Activated T-helper 1 cell treated with anti-CD3 and anti-CD28 coated beads, Interleukin-12 subunit alpha, Interleukin-12 subunit beta, Interleukin-2, Interleukin-4 antibody, amounts not matched to agents 30 ng/mL and 10 ng/mL and 1 ng/mL, durations not matched to agents 14 hours and 24 hours and 36 hours (primary cell): ENCODE measurements at places on chromosomes 2 and 18. TPM values are rescaled to one million over a fixed set of nuclear protein-coding genes. Genes with fewer than 3 reads are reported as not detected.
A peak's percentile ranks its signal among the peaks of the same experiment; 100 is the strongest.

DNA sequence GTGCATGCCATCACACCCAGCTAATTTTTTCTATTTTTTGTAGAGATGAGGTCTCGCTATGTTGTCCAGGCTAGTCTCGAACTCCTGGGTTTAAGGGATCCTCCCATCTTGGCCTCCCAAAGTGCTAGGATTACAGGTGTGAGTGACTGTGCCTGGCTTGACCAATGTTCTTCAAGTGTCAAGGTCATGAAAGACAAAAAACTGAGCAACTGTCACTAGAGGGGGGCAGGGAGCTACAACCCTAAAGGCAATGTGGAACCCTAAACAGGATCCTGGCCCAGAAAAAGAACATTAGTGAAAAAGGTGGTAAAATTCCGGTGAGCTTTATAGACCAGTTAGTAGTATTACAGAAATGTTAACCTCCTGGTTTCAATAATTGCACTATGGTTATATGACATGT lies 7.3 kb downstream of the MYO5B start:
- H3K27ac ChIP-seq = no peak overlapping the region
- peaks cover 37% of the 10 kb centered on the region for H3K27me3 ChIP-seq
- peaks cover 12% of the 10 kb centered on the region for H3K4me1 ChIP-seq
- H3K4me3 ChIP-seq = no peak overlapping the region
- H3K36me3 ChIP-seq = no peaks in the 10 kb centered on the region

- H3K36me3 ChIP-seq = no peaks in the 10 kb centered on the region
- H3K4me1 ChIP-seq = no peaks in the 10 kb centered on the region
- no peak overlapping the region for H3K4me3 ChIP-seq
- DNase-seq = no peak
- H3K27ac ChIP-seq = no peak overlapping the region
Observed at GRCh38 chr2:80312282-80312839, 7.8 kb upstream of the LRRTM1 start.

DNA sequence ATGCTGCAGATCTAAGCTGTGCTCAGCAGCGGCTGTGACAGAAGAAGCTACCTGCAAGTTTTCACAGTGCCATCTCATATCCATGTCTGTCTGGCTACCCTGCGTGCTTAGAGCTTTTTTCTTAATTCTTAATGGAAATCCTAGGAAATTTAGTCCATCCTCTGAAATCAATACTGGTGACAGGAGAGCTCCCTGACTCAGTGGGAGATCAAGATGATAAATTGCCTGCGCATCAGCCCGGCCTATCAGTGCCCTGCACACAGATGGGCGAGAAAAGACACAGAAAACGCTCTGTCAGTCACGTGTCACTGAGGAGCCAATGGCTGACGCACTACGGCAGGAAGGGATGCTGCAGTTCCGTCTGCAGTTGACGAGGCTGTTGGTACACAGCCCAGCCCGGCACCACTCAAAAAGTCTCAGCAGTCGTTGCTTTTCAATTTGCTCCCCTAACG lies 819.6 kb upstream of the FSHR start:
- H3K4me3 ChIP-seq = peak overlapping the region; percentile 73
- DNase-seq = peak; percentile 43
- H3K4me1 ChIP-seq = no peaks in the 10 kb centered on the region
- H3K27ac ChIP-seq = no peak overlapping the region
- H3K36me3 ChIP-seq = no peaks in the 10 kb centered on the region
- no peaks in the 10 kb centered on the region for H3K27me3 ChIP-seq

- peaks cover 2% of the 10 kb centered on the region for H3K36me3 ChIP-seq
- no peak overlapping the region for H3K27ac ChIP-seq
- no peaks in the 10 kb centered on the region for H3K27me3 ChIP-seq
- DNase-seq = no peak
Observed at GRCh38 chr2:178870703-178871102, 63.5 kb upstream of the TTN start.

DNA sequence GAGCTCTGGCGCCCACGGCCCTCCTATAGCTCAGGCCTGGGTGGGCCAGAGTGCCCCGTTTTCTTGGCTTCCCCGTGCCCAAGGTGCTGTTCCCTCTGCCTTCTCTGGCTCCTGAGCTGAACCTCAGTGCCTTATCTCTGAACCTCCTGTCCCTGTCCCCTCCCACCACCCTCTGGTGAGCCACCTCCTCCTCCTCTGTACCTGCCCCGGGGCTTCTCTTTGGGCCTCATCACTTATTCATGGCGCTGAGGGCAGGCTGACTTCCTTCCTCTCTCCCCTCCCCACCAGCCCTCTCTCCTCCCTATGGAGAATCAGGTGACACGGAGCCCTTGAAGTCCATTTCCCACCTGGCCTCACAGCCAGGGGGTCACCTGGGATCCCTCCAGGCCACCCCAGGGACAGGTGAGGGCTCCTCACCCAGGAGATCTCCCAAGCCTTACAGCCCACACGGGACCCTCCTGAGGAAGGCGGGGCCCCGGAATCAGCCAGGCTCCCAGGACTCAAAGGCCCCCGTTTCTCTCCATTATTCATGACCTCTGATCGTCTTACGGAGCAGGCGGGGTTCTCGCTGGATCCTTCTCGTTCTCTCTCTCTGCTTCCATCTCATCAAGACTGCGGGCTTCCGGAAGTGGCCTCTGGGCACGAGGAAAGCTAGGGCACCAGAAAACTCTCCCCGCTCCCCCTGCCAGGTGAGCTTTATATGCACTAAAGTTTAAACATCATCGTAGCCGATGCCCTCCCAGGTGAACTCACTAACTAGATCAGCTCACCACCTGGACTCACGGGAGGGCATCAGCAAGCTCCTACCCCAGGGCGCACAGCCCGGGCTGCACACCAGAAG lies at the start of gene LOXHD1:
Gene LOXHD1, minus strand, starts transcription at position 106 of the 841 bp plus-strand sequence. CDS start 187 bp downstream, outside the sequence.
- no peak for DNase-seq
- H3K27ac ChIP-seq = no peak within 1 kb of the TSS
- H3K36me3 ChIP-seq = no peaks in the 10 kb centered on the region
- H3K4me3 ChIP-seq = no peak within 1 kb of the TSS

DNA sequence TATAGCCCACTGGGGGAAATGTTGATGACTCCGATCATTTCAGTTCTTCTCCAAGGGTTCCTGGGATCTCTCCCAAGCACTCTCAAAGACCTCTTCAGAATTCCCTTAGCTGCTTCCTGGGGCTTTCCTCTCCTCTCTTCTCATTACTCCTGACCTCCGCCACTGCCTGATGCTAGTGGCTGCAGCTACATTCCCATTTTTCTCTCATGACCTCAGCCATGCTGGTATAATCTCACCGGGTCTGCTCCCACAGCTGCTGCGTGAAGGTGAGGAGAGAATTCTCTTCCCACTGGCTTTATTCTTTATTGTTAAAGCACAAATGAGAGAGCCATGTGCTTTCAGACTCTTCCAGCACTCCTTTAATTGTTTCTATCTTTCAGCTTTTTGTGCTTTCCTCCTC lies 312.0 kb upstream of the ETAA1 start:
- no peak overlapping the region for H3K27ac ChIP-seq
- no peaks in the 10 kb centered on the region for H3K36me3 ChIP-seq
- DNase-seq = no peak
- H3K27me3 ChIP-seq = no peaks in the 10 kb centered on the region
- no peaks in the 10 kb centered on the region for H3K4me1 ChIP-seq
- no peak overlapping the region for H3K4me3 ChIP-seq

GRCh38 chr2:27737676-27738348 lies 33.7 kb upstream of the MRPL33 start:
- H3K4me1 ChIP-seq = peaks cover 18% of the 10 kb centered on the region
- no peak overlapping the region for H3K27ac ChIP-seq
- H3K36me3 ChIP-seq = no peaks in the 10 kb centered on the region
- peaks cover 2% of the 10 kb centered on the region for H3K27me3 ChIP-seq

ING5 gene
- total RNA-seq = 50.1 and 57.5 TPM in 2 replicates

EGR4 gene
- total RNA-seq = 1.9 TPM in 2 replicates

GRCh38 chr2:158178646-158179045 lies 77.0 kb downstream of the UPP2 start:
- H3K4me3 ChIP-seq = no peak overlapping the region
- H3K27ac ChIP-seq = no peak overlapping the region
- H3K4me1 ChIP-seq = no peaks in the 10 kb centered on the region

FAM136A gene
- 88.9 and 89.1 TPM in 2 replicates for total RNA-seq

KATNAL2 gene
- total RNA-seq = 0.26 and 0.27 TPM in 2 replicates

DNA sequence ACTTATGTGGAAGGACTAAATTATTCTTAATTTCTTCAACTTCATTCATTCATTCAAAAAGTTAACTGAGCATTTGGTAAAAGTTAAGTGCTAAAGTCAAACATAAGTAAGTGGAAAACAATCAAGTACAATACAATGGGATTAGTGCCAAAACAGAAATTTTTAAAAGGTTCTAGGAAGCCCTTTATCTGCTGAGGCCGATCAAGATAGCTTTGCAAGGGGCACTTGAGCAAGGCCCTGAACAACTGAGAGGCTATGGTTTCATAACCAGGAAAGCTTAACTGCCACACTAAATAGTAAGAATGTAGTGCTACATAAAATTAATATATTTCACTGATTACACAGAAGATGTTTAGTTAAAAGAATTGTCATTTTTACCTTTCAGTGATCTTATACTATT lies 76.5 kb downstream of the NOL10 start:
- H3K27ac ChIP-seq = no peak overlapping the region
- no peak for DNase-seq
- H3K4me3 ChIP-seq = no peak overlapping the region
- H3K36me3 ChIP-seq = peaks cover 21% of the 10 kb centered on the region
- no peaks in the 10 kb centered on the region for H3K27me3 ChIP-seq

GRCh38 chr2:8203364-8203763 lies 478.5 kb upstream of the ID2 start:
- peaks cover 14% of the 10 kb centered on the region for H3K4me1 ChIP-seq
- no peak overlapping the region for H3K4me3 ChIP-seq
- no peak for DNase-seq
- H3K27ac ChIP-seq = no peak overlapping the region
- peaks cover 1% of the 10 kb centered on the region for H3K36me3 ChIP-seq
- peaks cover 5% of the 10 kb centered on the region for H3K27me3 ChIP-seq

CDH19 gene
- total RNA-seq = not detected in 2 replicates

- no peaks in the 10 kb centered on the region for H3K4me1 ChIP-seq
- H3K27ac ChIP-seq = no peak overlapping the region
- H3K27me3 ChIP-seq = no peaks in the 10 kb centered on the region
- no peak for DNase-seq
Observed at GRCh38 chr2:163607630-163608029, 128.2 kb downstream of the FIGN start.

DNA sequence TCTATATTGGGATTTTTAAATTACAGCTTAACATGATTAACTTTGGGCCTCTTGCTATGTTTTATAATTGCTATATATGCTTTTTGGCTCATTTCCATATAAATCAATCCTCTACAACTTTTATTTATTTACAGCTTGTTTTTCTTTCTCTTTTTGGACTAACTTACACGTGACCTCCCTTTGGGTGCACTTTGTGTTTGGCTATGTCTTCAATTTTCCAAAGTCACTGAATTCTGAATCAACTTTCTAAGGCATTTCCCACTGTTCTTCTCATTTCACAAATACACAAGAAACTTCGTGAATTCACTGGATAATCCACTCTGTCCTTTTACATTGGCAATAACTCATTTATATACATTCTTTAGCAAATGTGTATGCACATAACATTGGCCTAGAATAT lies 5.4 kb upstream of the CPS1 start:
- no peak overlapping the region for H3K4me3 ChIP-seq
- no peak overlapping the region for H3K27ac ChIP-seq
- no peaks in the 10 kb centered on the region for H3K36me3 ChIP-seq
- H3K27me3 ChIP-seq = peaks cover 7% of the 10 kb centered on the region
- DNase-seq = no peak
- H3K4me1 ChIP-seq = no peaks in the 10 kb centered on the region

DNA sequence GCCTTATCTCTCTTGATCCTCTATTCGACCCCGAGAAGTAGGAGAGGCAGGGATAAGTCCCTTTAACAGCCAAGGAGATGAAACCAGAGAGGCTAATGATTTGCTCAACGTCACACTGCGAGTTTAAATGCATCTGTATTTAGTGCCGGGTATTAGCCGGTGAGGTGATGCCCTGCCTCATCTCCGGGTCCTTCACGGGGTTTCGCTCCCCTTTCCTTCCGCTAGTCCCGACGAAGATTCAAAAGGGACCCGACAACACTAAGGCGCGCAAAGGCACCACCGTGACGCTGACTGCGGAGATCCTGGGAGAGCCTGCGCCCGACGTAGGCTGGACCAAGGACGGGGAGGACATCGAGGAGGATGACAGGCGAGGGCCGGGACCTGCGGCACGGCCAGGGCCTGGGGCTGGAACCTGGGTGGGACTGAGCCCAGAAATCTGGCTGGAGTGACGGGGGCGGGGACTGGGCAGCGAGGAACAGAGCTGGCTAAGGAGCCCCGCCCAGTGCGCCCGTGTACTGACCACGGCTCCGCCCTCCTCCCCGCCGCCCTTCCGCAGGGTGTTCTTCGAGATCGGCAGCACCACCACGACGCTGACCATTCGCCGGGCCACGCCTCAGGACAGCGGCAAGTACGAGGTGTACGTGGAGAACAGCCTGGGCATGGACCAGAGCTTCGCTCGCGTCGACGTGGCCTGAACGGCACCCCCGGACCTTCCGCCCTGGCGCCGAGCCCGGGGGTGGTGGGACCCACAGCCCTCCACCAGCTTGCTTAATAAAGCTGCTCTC lies 1.0 kb upstream of the GMPPA start:
- H3K27ac ChIP-seq = no peak overlapping the region
- DNase-seq = peak; percentile 38
- H3K4me3 ChIP-seq = peak overlapping the region; percentile 93
- peaks cover 36% of the 10 kb centered on the region for H3K4me1 ChIP-seq

TMEM198 gene
- total RNA-seq = 2.9 and 3.3 TPM in 2 replicates

WDSUB1 gene
- total RNA-seq = 4.1 and 5.7 TPM in 2 replicates

- no peak for DNase-seq
- no peaks in the 10 kb centered on the region for H3K36me3 ChIP-seq
- H3K4me3 ChIP-seq = no peak overlapping the region
Observed at GRCh38 chr2:22656426-22656825, 728.6 kb upstream of the KLHL29 start.

ITGA6 gene
- 1.9 TPM in 2 replicates for total RNA-seq

DNA sequence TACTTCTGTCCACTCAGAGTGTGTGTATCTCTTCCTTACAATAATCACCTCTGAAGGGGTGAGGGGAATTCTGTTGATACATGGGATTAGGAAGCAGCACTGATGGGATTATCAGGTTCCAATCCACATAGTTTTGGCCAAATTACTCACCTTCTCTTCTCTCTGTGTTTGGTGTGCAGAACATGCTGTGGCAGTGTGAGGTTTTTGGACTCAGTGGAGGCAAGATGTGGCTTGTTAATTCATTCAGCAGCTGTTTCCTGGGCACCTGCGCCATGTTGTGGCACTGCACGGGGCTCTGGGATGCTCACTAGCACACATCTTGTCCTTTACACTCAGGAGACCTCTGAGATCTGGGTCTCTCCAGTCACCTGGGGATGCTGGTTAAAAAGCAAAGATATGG lies 350.3 kb upstream of the HS6ST1 start:
- H3K27me3 ChIP-seq = peaks cover 7% of the 10 kb centered on the region
- no peaks in the 10 kb centered on the region for H3K36me3 ChIP-seq
- no peak for DNase-seq
- H3K4me3 ChIP-seq = no peak overlapping the region
- H3K4me1 ChIP-seq = no peaks in the 10 kb centered on the region

MC2R gene
- total RNA-seq = not detected in 2 replicates

GRCh38 chr18:10878703-10879102 lies 270.7 kb downstream of the PIEZO2 start:
- no peak for DNase-seq
- no peaks in the 10 kb centered on the region for H3K27me3 ChIP-seq
- no peaks in the 10 kb centered on the region for H3K4me1 ChIP-seq

SERPINB10 gene
- total RNA-seq = not detected in 2 replicates

GRCh38 chr18:47115205-47115604 lies 35.1 kb downstream of the HDHD2 start:
- H3K4me3 ChIP-seq = no peak overlapping the region
- H3K36me3 ChIP-seq = peaks cover 31% of the 10 kb centered on the region
- no peak for DNase-seq
- H3K27me3 ChIP-seq = no peaks in the 10 kb centered on the region
